ENCODE measurements at places on chromosomes 11 and 22.

GRCh38 chr22:25869771-25870170 lies 127.8 kb downstream of the MYO18B start:
- DNase-seq, result no peak
- no peaks in the 10 kb centered on the region for H3K4me1 ChIP-seq
- H3K36me3 ChIP-seq, result no peaks in the 10 kb centered on the region
- no peaks in the 10 kb centered on the region for H3K27me3 ChIP-seq
- H3K27ac ChIP-seq, result no peak overlapping the region
- no peak overlapping the region for H3K4me3 ChIP-seq

- no peaks in the 10 kb centered on the region for H3K36me3 ChIP-seq
- DNase-seq, result peak; percentile 47
- peak overlapping the region; percentile 67 for H3K4me3 ChIP-seq
- no peak overlapping the region for H3K27ac ChIP-seq
Measured at GRCh38 chr11:14905104-14906033, 13.3 kb upstream of the CYP2R1 start.

- no peaks in the 10 kb centered on the region for H3K27me3 ChIP-seq
- DNase-seq, result peak; percentile 97
- H3K4me1 ChIP-seq, result peaks cover 99% of the 10 kb centered on the region
- peak overlapping the region; percentile 98 for H3K27ac ChIP-seq
Measured at GRCh38 chr11:128497061-128497775, 90.1 kb downstream of the ETS1 start.

DNA sequence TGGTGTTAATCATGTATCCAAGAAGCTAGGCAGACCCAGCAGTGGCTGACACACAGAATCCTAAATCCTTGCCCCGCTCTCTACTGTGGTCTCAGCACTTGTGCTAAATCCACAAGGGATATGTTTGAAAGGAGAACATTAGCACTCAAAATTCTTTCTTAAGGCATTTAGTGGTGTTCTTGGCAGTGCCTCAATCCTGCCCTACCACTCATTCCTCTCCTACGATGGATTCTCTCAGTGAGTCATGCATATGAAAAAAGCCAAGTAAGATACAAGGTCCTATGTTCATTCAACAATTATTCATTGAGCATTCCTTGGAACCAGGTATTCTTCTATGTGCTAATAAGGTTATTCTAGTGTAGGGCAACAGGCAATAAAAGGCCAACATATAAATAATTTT lies 31.2 kb downstream of the RRP8 start:
- H3K4me1 ChIP-seq, result peaks cover 37% of the 10 kb centered on the region
- H3K27me3 ChIP-seq, result no peaks in the 10 kb centered on the region
- peak; percentile 86 for DNase-seq
- H3K4me3 ChIP-seq, result no peak overlapping the region
- no peaks in the 10 kb centered on the region for H3K36me3 ChIP-seq
